ENCODE measurements at places on chromosomes 6 and 20.
A peak's percentile ranks its signal among the peaks of the same experiment; 100 is the strongest.

DNA sequence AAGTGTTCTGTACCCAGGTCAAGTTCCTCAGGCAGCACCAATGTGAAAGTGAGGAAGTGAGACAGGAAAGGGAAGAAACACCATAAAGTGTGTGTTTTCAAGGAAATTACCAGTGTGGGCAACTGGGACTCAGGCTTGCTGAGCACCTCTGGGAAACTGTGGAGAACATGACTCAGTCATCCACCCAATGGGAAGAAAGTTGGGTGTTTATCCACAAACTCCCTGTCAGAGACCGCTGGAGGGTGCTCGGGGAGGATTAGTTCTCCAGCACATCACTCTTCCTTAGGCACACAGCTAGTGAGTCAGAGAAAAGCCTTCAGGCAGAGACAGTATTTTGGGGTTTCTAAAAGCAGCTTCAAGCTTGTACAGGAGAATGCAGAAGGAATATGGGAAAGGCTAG, 93.6 kb downstream of the PCSK2 start:
- no peak for DNase-seq

DNA sequence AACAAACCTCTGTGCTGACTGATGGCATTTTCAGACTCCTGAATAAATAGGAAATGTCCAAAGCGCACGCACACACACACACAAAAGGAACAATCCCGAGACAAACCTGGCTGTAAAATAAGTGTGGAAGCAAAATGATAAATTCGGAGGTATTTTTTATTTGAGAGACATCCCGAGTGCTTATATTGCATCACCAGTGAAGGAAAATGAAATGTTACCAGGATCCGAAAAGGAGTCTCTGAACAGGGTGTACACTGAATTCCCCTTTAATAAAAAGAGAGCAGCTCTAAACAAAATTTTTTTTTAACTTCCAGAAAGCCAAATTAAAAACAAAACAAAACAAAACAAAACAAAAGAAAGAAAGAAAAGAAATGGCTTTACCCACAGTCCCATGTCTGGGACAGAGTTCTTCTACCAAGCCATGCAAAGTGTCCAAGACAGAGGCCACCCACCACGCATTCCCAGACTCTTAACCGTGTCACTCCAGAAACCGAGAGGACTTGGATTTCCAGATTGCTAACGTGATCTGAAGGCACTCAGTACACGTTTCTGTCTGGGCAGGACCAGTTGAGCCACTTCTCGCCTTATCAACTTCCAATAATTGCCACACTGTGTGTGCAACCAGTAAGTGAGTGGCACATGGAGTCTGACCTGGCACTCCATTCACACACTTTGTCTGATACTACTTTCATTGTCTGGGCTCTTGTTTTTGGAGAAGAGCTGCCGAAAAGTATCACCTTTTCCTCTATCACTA, 817 bp downstream of the ME1 start:
- DNase-seq = no peak

DNA sequence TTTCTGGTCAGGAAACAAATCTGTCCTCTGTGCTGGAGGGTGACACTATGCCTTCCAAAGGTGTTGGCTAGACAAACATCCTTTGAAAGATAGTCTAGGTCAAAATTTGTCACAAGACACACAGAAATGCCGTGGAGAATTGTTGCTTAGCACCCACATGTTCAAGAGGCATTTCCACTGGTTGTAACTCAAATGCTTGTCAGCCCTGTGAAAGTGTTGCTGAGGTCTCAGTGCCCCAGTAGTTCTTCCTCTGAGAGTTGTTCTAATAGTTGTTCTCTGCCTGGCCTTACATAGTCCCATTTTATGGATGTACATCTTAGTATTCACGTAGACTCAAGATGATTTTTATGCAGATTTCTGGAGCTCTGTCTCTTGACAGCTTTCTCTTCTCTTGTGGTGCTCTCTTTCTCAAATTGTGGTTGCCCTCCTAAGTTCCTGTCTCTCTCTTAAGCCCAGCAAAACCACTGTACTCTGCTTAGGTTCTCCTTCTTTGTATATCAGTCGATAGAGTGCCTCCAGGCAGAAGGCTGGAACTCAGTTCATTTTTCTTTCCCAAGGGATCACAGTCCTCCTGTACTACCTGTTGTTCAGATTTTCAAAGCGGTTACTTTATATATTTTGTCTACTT, 39.5 kb upstream of the REV3L start:
- no peak for DNase-seq

GRCh38 chr6:53815381-53816119, 20.7 kb downstream of the LRRC1 start:
- DNase-seq = no peak

DNA sequence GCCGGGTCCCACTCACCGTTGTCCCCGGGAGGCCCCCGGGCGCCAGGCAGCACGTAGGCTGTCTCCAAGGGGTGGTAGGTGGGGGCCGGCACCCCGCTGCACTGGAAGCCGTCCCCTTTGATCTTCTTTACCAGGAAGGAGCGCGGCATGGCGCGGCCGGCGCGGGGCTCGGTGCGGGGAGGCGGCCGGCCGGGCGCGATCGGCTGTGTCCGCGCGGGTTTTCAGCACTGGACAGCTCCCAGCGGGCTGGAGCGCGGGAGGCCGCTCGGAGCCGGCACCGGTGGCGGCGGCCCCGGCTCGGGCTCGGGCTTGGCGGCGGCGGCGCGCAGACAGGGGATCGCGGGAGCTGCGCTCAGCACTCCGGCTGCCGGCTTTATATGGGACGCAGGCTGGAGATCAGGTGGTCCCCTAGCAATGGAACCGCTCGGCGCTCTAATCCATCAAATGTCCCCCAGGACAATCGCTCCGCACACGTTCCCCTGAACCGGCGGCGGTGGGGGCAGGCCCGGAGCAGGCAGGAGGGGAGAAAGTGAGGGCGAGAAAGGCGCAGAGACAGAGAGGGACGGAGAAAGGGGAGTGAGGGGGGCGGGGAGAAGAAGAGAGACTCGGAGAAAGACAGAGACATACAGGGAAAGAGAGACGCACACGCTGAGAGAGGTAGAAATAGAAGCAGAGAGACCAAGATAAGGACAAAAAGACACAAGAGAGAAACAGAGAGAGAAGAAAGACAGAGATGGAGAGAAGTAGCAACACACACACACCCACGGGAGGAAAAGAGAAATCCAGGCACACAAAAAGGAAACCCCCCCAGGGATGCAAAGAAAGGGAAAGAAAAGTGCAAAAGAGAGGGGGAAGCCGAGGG, at the start of gene SCRT2:
Gene SCRT2 (minus strand): TSS at position 350 of the 862 bp plus-strand sequence. CDS start 201 bp downstream, at position 149.
- peak; percentile 60 for DNase-seq

DNA sequence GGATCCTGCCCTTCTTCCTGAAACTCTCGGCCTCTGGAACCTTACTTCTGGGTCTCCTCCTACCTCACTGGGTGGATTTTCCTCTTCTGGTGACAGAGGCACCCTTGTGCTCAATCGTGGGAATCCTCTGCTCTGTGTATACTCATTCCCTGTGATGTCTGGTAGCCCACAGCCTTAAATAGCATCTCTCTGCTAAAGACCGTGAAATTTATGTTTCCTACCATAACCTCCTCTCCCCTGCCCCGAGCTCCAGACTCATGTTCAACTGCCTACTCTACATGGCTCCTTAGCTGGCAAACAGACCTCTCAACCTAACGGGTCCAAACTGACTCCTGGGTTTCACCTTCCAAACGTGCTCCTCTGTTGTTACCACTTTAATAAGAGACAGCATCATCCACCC, 9.9 kb downstream of the MMP9 start:
- DNase-seq = no peak

DNA sequence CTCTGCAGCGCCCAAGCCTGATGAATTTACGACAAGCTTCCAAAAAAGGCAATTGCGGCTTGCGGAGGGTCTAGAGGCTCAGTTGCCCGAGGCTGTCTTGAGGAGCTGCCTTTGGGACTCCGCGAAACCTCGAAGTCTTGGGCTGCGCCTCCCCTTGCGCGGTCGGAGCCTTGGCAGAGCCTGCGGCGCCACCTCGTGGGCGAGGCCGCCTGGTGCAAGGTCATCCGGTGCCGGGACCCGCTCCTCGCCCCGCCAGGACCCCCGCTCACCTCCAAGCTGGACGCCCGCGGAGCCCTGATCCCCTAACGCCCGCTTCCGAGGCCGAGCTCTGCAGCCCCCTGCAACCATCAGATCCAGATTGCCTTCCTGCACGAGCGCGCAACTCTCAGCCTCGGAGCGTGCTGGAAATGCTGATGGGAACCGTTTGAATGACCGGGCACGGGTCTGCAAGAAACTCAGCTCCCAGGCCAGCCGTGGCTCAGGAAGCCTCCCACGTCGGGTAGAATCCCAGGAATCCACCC, 14.9 kb upstream of the FAM210B start:
- peak; percentile 24 for DNase-seq

- no peak for DNase-seq
Measured at GRCh38 chr6:47286301-47286700, 23.4 kb downstream of the TNFRSF21 start.

DNA sequence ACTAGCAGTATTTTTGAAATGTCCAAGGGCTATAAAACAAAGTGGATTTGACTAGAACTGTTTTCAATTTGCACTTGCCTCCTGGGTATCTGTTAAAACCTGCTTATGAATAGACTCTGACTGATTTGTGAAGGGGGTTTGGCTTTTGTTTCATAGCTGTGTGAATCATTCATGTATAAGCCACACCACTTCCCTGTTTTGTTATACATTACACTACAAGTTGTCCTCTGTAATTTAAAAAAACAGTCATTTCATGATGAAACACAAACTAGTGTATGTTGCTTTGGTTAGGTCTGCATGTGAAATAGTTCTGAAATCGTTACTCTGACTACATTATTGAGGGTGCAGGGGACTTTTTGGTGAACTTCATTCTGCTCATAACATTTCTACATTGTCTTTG, 121.7 kb downstream of the NKAIN2 start:
- no peak for DNase-seq

- DNase-seq = no peak
Measured at GRCh38 chr20:44796311-44796710, 14.0 kb downstream of the RIMS4 start.

DNA sequence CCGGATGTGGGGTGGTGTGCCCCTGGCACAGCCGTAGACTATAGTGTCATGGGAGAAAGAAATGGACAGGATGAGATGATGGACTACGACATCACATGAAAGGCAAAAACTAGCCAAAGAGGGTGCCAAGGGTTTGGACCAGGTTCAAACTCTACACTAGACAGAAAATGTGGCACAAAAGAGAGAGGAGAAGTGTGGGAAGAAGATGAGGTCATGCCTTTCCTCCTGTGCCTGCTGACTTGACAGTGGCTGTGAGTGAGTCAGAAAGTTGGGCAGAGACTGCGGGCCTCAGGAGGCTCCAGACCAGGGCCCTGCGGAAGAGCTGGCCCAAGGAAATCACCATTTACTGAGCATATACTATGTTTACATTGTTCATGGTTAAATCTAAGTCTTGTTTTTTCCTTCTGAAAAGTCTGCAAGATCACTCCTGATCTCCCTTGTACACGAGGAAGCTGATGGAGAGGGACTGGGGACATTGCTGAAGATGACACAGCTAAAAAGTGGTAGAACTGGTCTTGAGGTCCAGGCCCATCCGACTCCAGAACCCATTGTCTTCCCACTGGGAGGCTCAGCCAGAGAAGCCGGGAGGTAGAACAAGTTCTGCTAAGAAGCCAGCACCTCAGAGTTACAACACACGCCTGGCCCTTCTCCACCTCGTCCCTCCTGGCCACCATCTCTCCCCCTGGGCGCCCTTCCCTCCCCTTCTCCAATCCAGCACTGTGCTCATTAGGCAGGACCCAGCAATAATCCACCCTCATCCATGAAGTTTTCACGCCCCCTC, 35.6 kb downstream of the CNKSR3 start:
- no peak for DNase-seq

DNA sequence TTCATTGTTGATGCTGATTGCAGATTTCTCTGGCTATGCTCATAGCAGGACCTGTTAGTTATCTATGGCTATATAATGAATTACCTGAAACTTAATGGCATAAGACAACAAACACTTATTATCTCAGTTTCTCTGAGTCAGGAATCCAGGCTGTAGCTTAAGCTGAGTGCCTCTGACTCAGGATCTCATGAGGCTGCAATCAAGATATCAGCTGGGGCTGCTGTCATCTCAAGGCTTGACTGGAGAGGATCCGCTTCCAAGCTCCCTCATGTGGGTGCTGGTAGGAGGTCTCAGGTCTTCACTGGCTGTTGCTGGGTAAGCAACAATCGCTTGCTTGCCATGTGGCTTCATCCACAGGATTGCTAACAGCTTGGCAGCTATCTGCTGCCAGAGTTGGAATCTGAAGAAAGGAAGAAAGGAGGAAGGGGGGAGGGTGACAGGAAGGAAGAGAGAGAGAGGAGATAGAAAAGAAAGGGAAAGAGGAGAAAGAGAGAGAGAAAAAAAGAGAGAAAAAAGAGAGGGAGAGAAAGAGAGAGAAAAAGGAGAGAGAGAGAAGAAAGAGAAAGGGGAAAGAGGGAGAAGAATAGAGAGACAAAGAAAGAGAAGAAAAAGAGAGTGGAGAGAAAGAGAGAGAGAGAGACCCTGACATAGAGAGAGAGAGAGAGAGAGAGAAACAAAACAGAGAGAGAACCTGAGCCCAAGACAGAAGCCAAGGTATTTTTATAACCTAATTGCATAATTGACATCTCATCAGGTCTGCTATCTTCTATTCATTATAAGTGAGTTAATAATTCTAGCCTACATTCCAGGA, 579.0 kb upstream of the BTBD3 start:
- DNase-seq = no peak

DNA sequence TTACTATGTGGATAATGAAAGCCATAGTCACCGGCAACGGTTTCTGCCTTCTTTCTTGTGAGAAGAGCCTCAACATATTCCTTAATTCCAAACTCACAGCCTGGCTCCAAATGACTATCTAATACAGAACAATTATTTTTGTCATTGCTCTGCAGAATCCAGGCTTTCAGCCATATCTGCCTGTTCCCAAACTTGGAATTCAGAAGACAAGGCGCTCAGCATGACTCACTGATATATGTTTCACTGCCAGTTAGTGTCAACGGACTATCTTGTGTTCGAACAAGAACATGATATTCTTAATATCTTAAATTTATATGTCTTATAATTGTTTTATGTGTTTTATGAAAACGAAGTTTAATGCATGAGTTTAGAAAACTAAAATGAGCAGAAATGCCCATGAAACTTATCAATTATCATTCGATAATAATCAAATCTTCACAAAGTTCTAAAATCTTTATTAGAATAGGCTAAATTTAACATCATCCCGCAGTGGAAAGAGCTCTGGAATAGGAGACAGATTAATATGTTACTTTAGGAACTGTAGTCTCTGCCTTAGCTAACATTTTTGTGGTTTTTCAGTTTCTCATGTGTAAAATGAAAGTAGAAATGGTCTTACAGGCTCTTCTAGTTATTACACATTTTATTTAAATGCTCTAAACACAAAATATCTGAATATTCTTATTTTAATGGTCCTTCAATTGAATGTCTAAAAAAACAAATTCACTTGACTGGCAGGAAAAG, 669.3 kb upstream of the GJE1 start:
- no peak for DNase-seq

DNA sequence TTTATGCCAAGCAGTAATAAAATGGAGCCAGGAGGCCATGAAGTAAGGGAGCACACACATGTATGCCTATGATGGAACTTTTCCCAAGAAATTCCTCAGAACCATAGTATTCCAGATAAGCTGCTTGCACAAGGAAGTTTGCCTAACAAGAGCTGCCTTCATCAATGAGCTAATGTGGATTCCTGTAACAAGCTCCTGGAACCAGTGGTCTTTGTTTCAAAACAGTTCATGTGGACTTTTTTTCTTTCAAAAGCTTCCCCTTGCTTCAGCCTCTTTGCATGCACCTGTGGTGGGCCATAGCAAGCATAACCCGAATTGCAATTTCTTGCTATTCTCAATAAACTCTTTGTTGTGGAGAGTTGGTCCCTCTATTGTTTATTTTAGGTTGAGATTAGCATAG, 359.6 kb downstream of the UTRN start:
- no peak for DNase-seq
